ENCODE measurements at places on chromosomes 7 and 10. TPM values are rescaled to one million over a fixed set of nuclear protein-coding genes. Genes with fewer than 3 reads are reported as not detected.

IKZF1 gene
- total RNA-seq: 301 TPM

SFRP5 gene
- not detected for total RNA-seq

DNA sequence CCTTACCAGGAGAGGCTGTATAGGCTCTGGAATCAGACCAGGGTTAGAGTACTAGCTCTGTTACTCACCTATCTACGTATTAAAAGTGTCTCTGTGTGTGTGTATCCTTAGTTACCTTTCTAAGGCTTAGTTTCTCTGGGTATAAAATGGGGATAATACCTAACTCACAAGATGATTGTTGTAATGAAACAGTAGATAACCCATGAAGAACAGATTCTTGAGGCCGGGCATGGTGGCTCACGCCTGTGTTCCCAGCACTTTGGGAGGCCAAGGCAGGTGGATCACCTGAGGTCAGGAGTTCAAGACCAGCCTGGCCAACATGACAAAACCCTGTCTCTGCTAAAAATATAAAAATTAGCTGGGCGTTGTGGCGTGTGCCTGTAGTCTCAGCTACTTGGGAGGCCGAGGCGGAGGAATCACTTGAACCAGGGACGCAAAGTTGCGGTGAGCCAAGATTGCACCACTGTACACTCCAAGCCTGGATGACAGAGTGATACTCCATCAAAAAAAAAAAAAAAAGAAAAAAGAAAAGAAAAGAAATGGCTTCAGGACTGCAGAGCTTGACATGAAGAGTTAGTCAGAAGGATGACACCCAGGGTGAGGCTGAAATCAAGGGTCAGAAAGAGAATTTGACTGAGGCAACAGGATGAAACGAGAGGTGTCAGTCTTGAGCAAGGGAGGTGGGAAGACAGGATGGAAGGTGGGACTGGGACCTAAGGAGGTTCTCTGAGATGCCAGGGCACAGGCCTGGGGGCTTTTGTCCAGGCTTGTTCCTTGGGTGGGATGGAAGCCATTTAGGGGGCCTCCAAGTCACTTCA, 33.4 kb downstream of the PRKAR2B start:
- H3K36me3 ChIP-seq: no peaks in the 10 kb centered on the region
- no peaks in the 10 kb centered on the region for H3K4me1 ChIP-seq
- H3K4me3 ChIP-seq: no peak overlapping the region
- no peak overlapping the region for H3K27ac ChIP-seq
- no peak for DNase-seq
- no peaks in the 10 kb centered on the region for H3K27me3 ChIP-seq

GRCh38 chr10:97356318-97356914, 21.9 kb upstream of the FRAT2 start:
- no peak overlapping the region for H3K4me3 ChIP-seq
- H3K27me3 ChIP-seq: no peaks in the 10 kb centered on the region
- DNase-seq: no peak
- H3K27ac ChIP-seq: no peak overlapping the region
- no peaks in the 10 kb centered on the region for H3K4me1 ChIP-seq
- peaks cover 63% of the 10 kb centered on the region for H3K36me3 ChIP-seq

DNA sequence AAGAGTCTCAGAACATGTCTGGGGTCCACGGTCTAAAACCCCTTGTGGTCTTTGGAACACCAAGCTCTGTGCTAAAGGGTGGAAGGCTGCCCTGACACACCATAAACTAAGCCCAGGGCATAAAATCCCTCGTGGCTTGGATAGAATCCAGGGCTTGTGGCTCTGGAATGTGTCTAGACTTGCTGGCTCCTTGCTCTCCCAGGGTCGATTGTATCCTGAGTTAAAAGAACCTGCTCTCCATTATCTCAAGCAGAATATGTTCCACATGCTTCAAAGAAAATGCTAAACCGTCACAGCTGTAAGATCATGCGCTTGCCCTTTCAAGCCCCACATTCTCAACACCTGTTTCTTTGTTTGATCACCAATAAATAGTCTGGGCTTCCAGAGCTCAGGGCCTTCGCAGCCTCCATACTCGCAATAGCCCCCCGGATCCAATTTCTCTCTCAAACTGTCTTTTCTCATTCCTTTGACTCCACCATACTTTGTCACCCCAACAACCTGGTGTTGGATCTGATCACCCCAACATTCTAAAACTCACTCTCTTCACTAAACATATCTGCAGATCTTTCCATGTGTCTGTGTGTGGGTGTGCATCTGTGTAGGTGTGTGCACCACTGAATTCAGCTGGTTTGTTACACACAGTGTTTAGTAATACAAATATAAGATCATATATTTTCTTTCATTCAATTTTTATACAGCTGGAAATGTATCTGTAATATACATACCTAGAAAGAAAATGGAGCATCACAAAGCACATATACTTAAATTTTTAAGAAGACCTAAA, 238.5 kb downstream of the ZMYND11 start:
- H3K27ac ChIP-seq: no peak overlapping the region
- no peaks in the 10 kb centered on the region for H3K4me1 ChIP-seq
- H3K4me3 ChIP-seq: no peak overlapping the region

HABP2 gene
- not detected for total RNA-seq

DNA sequence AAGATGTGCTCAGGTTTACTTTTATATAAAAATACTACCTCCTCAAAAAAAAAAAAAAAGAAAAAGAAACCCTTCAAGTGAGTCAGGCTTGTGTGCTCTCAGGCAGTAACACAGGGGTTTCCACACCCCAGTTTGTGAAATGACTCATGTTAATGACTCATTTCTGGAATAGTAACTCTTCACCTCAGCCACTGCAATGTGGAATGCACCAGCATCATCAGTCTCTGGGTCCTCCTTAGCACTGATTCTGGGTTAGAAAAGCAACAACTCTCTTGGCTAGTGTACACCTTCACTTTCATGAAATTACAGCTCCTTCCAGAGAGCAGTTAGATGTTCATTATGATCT, 110.6 kb downstream of the EMX2 start:
- H3K4me3 ChIP-seq: no peak overlapping the region
- H3K4me1 ChIP-seq: peaks cover 6% of the 10 kb centered on the region
- H3K27ac ChIP-seq: no peak overlapping the region
- no peaks in the 10 kb centered on the region for H3K27me3 ChIP-seq
- DNase-seq: no peak

DNA sequence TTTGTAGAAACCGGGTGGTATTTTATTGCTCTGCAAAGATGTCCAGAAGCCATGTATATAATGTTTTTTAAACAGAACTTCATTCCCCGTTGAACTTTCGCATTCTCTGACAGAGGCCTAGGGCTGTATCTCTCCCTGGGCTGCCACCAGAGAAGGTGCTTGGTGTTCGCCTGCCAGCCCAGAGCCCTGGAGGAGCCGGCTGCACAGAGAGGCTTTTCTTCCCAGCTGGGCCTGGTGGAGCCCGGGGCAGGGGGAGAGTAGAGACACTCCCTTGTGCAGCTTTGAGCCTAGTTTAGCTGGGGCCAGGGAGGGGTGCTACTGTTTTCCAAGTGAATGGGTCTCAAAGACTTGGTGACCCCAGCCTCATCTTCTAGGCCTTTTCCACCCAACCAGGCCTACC, 13.6 kb upstream of the TRIM8 start:
- H3K27ac ChIP-seq: no peak overlapping the region
- H3K4me3 ChIP-seq: no peak overlapping the region
- H3K27me3 ChIP-seq: no peaks in the 10 kb centered on the region
- H3K36me3 ChIP-seq: peaks cover 17% of the 10 kb centered on the region
- no peak for DNase-seq

DNA sequence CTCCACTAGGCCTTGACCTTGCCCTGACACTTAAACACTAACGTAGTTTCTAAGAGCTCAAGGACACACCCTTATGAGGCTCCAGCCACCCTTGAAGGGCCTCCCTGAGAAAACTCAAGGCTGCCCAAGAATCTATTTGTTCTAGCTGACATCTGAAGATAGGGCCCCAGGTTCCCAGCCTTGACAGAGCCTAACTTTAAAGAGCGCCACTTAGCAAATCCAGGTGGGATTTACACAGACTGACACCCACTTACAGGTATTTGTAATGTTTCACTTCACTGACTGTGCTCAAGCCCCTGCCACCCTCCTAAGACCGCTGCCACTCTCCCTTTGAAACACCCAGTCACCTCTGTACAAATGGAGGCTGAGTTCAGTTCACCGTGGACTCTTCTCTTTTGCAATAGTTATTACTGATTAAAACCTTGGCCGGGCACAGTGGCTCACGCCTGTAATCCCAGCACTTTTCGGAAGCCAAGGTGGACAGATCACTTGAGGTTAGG, 90.4 kb downstream of the SVOPL start:
- no peak overlapping the region for H3K27ac ChIP-seq
- no peaks in the 10 kb centered on the region for H3K36me3 ChIP-seq
- H3K4me3 ChIP-seq: no peak overlapping the region
- DNase-seq: no peak

PLXNA4 gene
- total RNA-seq: 0.02 TPM

BMI1 gene
- total RNA-seq: 62.3 TPM

OR13A1 gene
- 0.53 TPM for total RNA-seq
